ENCODE measurements at places on chromosomes 2 and 18.

DNA sequence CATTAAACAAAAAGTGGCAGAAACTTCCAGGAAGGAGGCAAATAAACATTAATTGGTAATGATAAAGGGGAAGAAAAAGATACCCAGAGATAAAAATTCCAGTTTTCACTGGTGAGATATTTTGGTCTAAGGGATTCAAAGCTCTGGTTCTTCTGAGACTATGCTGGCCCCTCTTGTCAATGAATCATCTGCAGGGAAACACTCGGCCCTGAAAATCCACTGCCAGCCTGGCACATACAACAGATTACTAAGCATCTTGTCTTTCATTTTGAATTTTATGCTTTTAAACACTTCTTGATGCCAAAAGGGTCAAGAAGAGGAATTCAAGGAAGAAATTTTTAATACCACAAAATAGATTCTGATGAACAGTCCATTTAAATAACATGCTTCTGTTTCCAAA lies 1603.8 kb upstream of the ZEB2 start:
- peak; percentile 31 for DNase-seq

DNA sequence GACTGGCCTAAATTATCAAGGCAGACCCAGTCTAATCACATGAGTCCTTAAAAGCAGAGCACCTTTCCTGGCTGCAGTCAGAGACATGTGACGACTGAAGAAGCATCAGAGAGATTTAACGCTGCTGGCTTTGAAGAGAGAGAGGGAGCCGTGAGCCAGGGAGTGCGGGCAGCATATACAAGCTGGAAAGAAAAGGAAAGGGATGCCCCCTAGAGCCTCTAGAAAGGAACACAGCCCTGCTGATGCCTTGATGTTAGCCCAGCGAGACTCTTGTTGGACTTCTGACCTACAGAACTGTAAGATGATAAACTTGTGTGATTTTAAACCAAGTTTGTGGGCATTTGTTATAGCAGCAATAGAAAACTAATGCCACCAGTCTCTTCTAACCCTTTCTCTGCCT lies 58.1 kb downstream of the HEATR5B start:
- no peak for DNase-seq

DNA sequence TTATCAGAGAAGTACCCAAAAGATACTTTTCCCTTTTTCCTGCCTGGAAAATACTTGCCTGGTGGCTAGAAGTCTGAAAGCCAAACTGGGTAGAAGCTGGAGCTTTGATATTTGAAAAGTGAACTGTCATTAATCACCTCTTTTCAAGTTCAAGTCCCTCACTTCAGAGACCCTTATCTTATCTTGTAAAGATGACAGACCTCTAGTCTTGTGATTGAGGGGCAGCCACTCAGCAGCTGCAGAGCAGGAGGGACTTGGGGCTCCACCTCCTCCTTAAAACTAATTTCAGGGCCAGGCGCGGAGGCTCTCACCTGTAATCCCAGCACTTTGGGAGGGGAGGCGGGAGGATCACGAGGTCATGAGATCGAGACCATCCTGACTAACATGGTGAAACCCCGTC lies 64.2 kb upstream of the CDCA7 start:
- DNase-seq, result no peak

DNA sequence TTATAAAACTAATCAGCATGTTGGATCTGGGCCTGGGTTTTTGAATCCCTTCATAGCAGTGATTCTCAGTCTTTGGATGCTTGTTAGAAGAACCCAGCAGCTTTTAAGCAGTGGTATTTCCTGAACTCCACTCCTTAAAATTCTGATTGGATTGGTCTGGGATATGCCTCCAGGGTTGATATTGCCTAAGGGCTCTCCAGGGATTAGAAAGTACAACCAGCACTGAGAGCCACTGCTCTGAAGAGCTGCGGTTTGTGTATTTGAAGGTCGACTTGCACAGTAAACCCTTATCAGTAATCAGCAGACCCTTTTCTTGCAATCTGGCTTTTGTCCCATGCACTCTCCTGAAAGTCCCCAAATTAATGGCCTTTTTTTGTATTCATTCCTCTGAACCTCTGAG lies 17.0 kb upstream of the RBMS1 start:
- DNase-seq, result peak; percentile 35

- no peak for DNase-seq
Observed at GRCh38 chr2:45647356-45647755, 4.1 kb upstream of the PRKCE start.
